ENCODE measurements at places on chromosomes 7 and 10. TPM values are rescaled to one million over a fixed set of nuclear protein-coding genes. Genes with fewer than 3 reads are reported as not detected.

LLCFC1 gene
- not detected for total RNA-seq

- DNase-seq: no peak
Measured at GRCh38 chr10:128125416-128125943, 743 bp downstream of the MKI67 start.

DNA sequence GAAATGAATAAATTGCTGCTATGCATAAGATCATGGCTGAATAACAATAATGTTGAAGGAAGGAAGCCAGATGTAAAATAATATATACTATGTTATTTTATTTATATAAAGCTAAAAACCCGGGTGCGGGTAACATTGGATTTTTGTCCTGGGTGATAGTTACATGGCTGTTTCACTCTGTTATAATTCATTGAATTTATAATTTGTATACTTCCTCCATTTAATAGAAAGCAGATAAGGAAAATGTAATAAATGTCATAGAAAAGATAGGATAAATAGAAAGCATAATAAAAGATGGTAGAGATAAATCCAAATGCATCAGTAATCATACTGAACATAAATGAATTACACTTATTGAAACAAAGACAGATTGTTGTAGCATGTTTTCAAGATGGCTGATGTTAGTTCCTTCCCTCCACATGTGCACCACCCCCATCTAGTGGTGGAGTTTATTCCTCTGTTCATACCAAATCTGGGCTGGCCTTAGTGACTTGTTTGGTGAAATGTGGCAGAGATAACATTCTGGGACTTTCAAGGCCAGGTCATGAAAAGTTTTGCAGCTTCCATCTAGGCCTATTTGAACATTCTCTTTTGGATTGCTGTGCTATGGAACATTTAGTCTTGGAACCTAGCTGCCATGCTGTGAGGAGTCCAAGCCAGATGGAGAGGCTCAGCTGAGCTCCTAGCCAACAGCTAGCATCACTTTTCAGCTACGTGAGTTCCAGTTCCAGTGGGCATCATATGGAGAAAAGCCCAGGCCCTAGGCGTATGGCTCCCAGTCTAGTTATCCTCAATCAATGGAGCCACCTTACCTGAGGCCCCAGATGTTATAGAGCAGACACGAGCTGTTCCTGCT is 46.9 kb downstream of the AHCYL2 start:
- peak; percentile 49 for DNase-seq

GRCh38 chr10:93408783-93409182 is 73.4 kb downstream of the MYOF start:
- no peak for DNase-seq

SRRM3 gene
- not detected for total RNA-seq

GRCh38 chr10:54585572-54585971 is 215.5 kb downstream of the PCDH15 start:
- no peak for DNase-seq

DNA sequence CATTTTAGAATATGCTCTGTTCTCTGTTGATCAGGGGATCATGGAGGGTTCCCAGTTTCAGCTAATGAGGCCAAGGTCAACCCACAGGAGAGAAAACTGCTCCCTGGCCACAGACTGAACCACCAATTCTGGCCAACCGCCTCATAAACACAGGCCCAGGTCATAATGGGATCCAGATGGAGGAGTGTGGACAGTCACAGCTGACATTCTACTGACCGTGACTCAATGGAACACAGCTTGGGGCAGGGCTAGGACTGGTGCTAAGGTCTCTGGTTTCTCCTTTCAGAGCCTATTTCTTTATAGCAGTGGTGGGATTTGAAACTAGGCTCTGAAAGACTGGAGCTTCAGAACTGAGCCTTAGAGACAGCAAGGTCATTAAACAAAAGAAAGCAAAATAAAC is 68.3 kb downstream of the HIPK2 start:
- no peak for DNase-seq

DNA sequence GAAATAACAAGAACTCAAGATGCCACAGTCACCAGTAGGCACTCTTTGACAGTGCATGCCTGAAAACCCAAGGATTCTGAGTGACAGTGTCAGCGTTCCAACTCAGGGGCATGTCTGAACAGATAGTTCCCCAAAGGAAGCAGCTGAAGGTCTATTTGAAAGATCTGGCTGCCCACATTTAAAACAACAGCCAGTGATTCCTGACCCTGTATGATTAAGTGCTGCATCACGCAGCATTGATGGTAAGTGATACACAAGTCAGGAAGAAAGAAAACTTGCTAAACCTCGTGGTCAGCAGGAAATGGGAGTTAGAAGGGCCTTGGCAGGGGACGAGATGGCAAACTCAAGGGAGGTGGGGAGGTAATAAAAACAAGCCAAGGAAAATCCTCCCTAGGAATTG is 1013.1 kb downstream of the TYW1 start:
- DNase-seq: no peak

GRCh38 chr7:120307991-120308545 is 35.1 kb downstream of the KCND2 start:
- DNase-seq: no peak

CTAGE4 gene
- total RNA-seq: 0.90 TPM

All from activated naive CD8-positive, alpha-beta T cell treated with anti-CD3 and anti-CD28 coated beads for 36 hours (primary cell).